Endothelial cell (in vitro differentiated cells): ENCODE measurements at places on chromosomes 7 and 10.

GRCh38 chr7:40341836-40342235 lies 207.0 kb downstream of the SUGCT start:
- peaks cover 2% of the 10 kb centered on the region for H3K27me3 ChIP-seq
- H3K4me3 ChIP-seq: no peak overlapping the region
- no peaks in the 10 kb centered on the region for H3K4me1 ChIP-seq

GRCh38 chr7:148672041-148672440 lies 26.7 kb upstream of the CUL1 start:
- H3K27ac ChIP-seq: no peak overlapping the region
- peaks cover 3% of the 10 kb centered on the region for H3K27me3 ChIP-seq
- H3K36me3 ChIP-seq: no peaks in the 10 kb centered on the region
- DNase-seq: no peak

DNA sequence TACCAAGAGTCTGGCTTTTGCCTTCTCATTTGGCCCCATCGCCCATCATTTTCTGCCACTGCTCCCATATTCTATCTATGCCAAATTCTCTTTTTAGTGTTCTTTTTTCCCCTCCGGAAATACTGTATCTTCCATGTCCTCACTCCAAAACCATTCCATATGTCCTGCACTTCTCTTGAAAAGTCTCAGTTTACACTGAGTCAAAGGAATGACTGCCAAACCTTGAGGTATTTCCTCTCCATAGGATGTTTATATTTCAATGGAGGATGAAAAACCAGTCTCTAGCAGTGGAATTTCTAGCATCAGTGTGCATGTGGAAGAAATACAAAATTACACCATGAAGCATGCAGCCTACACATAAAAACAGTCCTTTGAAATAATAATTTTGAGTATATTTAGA lies 121.4 kb upstream of the PHYHIPL start:
- no peak for DNase-seq
- H3K27me3 ChIP-seq: no peaks in the 10 kb centered on the region
- no peak overlapping the region for H3K4me3 ChIP-seq

- H3K27me3 ChIP-seq: no peaks in the 10 kb centered on the region
- H3K27ac ChIP-seq: no peak overlapping the region
- H3K4me1 ChIP-seq: peaks cover 14% of the 10 kb centered on the region
These were observed 122.5 kb upstream of the CDK13 start for GRCh38 chr7:39827571-39827970.

GRCh38 chr7:18786196-18786727 lies 290.7 kb downstream of the HDAC9 start:
- no peak for DNase-seq
- no peaks in the 10 kb centered on the region for H3K36me3 ChIP-seq
- H3K27me3 ChIP-seq: peaks cover 1% of the 10 kb centered on the region

DNA sequence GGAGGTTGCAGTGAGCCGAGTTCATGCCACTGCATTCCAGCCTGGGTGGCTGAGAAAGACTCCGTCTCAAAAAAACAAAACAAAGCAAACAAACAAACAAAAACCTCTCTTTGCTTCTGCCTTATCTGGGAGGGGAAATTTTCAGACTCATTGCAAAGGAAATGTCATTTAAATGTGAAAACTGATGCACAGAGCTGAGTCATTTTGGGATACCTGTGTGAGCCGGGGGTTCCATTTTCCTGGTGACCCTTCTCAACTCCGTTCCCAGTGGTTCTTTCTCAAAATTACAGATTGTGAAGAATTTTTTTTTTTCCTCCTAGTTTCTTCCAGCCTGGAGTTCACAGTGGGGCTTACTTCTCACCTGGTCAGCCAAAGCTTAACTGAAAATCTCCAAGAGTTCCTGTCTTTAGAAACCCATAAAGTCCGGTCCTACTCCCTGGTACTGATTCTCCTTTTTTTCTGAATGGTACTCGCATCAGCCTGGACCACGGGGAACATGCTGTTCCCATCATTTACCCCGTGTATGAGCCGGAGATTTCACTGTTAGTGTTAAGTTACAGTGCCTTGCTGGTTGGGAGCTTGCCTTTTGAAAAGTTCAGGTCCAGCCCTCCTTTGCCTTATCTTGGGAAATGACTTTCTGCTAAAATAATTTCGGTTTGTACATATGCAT lies 56.9 kb downstream of the RBM20 start:
- no peaks in the 10 kb centered on the region for H3K4me1 ChIP-seq
- no peak overlapping the region for H3K27ac ChIP-seq
- DNase-seq: no peak
- no peaks in the 10 kb centered on the region for H3K27me3 ChIP-seq
- no peaks in the 10 kb centered on the region for H3K36me3 ChIP-seq

DNA sequence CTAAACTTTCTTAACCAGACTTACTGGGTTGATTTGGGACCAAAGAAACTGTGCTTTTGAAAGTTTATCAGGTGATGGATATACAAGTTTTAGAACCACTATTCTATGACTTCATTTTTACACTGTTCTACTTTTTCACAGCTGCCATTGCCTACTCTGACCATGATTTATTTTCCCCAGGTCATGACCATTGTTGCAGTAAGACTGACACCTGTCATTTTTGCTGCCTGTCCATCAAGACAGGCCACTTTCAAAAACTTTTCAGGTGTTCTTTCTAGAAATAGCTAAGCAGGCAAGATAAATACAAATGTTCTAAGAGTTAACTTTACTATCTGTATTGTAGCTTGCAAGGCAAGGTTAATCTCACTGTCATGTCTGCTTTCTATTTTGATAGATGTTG lies 147.9 kb upstream of the SEMA3C start:
- DNase-seq: no peak
- no peaks in the 10 kb centered on the region for H3K4me1 ChIP-seq

- DNase-seq: no peak
- H3K27ac ChIP-seq: no peak overlapping the region
- peaks cover 10% of the 10 kb centered on the region for H3K27me3 ChIP-seq
- H3K4me3 ChIP-seq: no peak overlapping the region
These were observed 7.0 kb upstream of the GARIN1A start for GRCh38 chr7:128665057-128665456.

DNA sequence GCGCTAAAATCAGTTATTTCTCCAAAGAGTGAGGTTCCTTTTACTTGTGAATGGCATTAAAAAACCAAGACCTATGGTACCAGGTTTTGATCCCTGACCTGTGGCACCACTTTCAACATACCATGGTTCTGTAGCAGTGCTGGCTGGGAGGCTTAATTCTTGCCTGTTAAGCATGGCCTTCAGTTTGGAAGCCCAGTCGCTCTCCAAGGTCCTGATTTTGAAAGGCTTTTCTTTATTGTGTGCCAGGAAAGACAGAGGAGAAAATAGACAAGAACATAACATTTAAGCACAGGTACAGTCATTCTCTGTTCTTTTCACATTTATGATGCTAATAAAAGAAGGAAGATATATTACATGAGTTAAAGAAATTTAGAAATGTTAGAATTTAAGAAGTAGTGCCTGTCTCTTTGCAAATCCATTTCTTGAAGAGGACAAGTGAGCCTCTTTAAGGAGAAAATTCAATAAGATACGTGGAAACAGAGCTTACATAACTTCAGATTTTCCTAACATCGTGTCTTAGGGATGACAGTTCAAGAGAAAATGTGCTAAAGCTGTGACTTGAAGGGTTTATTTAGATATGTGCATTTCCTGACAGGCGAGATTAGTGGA lies 357.6 kb downstream of the DPP6 start:
- no peak overlapping the region for H3K27ac ChIP-seq
- H3K4me3 ChIP-seq: no peak overlapping the region
- H3K4me1 ChIP-seq: no peaks in the 10 kb centered on the region
- H3K27me3 ChIP-seq: no peaks in the 10 kb centered on the region

GRCh38 chr10:73772281-73773151 lies 9.3 kb upstream of the CHCHD1 start:
- peak overlapping the region; percentile 97 for H3K4me3 ChIP-seq
- H3K27me3 ChIP-seq: peaks cover 23% of the 10 kb centered on the region
- peak overlapping the region; percentile 42 for H3K27ac ChIP-seq
